ENCODE measurements at places on chromosomes 11 and 22. TPM values are rescaled to one million over a fixed set of nuclear protein-coding genes. Genes with fewer than 3 reads are reported as not detected.

DNA sequence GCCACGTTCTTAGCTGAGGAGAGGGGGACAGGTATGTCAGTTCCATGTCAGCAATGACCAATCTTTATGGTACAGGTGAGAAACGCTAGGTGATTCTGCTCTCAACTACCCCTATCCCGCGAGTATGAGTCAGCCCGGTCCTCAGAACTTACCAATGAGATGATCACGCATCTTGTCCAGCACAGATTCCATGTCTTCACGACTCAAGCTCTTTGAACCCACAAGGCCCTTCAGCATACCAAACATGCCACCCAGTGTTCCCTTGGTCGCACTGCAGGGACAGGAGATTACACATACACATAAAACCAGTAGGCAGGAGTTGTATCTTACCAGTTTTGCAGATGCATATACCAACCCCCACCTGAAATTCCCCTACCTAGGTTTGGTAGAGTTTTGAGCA lies 2.9 kb downstream of the SRPRA start:
- no peak for DNase-seq

DNA sequence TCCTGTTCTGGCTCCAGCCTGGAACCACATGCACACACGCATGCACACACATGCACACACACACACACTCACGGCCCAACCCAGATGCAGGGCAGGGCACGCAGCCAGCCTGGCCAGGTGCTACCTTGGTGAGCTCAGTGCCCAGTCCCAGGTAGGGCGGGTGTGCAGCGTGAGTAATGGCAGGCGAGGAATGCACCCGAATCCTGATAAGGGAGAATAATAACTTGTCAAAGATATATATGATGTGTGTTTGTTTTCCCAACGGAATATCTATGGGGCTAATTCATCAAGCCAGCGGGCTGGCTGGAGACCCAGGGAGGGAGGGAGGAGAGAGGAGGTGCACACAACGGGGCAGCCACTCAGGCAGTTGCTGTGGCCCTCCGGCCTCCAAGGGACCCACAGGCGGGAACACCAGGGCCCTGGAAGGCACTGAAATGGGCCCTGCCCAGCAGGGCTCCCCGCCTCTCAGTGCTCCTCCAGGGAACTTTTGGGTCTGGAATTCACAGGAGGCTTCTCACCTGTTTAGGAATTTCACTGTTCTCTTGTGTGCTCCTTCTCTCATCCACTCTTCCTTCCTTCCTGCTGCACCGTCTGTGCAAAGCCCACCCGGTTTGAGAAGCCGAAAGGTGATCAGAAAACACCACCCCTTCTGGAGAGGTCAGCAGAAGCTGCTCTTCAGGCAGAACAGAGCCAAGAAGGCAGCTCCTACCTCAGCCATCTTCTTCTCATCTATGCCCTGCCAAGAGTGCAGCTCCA lies 79.0 kb downstream of the BUD13 start:
- DNase-seq, result no peak

- no peak for DNase-seq
Measured at GRCh38 chr11:102521121-102521520, 9.4 kb downstream of the MMP7 start.

DNA sequence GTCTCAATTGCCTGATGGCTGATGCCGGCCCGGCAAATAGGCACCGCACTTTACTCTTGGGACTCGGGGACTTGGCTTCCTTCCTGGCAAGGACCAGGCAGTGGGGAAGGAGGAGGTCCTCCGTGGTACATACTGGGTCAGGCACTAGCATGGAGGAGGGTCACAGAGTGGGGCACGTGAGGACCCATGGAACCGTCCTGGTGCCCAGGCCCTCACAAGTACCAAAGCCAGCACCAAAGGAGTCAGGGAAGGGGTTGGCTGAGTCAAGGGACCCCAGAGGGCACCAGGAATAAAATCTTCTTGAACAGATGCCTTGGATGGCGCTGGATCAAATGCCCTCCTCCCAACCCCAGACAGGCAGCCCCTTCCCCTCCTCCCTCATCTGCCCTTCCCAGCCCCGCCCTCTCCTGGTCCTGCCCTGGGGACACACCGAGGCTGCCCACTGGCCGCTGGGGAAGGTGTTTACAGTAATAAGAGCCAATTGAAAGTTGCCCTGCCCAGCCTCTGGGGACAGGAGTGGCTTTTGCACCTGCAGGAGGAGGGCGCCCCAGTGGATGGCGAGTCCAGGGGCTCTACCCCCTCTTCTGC lies 5.6 kb upstream of the CARNS1 start:
- no peak for DNase-seq

DNA sequence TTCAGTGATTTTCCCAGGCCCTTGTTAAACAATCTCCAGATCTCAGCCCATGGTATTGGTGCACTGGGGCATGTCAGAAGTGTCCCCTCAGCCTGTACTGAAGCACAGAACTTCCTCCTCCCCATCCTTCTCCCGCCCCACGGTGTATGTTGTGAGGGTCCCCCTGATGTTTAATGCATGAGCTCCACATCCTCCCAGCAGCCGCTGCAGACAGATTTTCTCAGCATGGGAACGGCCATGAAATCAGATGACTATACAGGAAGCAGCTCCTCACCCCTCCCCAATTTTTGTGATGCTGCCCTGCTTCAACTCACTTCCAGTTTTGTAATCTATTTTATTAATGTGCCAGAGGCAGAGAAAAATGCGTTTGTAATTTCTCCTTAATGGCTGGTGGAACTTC lies 406.0 kb downstream of the MIAT start:
- DNase-seq, result no peak

Gene NRXN2
- total RNA-seq, result 0.71 TPM

DNA sequence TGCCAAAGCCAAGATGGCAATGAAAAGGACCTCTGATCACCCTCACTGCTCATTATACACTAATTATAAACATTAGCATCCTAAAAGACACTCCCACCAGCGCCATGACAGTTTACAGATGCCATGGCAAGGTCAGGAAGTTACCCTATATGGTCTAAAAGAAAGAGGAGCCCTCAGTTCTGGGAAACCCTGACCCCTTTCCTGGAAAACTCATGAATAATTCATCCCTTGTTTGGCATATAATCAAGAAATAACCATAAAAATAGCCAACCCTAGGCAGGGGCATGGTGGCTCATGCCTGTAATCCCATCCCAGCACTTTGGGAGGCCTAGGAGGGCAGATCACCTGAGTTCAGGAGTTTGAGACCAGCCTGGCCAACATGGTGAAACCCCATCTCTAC lies 12.7 kb upstream of the CAPN5 start:
- no peak for DNase-seq

DNA sequence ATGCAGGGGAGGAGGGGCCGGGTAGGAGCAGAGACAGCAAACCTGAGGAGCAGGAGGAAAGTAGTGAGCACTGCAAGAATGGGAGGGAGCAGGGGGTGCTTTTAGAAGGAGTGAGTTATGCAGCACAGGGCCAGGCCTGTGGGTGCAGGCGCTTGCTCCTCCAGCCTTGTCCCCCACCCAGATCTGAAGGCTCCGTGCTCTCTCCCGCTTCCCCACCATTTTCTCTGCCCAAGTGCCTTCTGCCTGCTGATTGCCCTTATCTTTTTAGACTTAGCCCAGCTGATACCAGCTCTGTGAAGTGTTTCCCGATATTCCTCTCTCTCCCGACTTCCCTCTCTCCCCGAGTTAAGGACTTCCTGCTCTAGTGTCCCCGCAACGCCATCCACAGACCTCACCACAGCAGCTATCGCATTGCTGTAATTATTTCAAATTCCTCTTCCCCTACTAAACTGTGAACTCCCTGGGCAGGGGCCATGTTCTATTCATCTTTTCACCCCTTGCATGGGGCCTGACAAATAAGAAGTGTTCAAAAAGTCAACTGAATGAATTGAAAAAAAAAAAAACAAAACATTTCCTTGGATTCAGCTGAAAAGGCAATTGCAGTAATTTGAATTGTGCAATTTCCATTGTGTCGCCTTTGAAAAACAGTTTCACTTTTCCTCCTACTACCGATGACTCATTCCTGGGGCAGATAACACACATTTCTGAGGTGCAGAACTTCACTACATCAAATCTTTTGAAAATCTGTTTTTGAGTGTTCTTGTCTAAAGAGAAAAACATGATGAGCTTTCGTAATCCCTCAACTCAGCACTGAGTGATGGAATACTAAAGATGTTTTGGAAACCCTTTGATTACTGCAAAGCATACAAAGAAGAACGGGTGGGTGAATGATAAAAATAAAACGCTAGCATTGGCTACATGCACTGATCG lies 69.7 kb upstream of the BMAL1 start:
- no peak for DNase-seq

DNA sequence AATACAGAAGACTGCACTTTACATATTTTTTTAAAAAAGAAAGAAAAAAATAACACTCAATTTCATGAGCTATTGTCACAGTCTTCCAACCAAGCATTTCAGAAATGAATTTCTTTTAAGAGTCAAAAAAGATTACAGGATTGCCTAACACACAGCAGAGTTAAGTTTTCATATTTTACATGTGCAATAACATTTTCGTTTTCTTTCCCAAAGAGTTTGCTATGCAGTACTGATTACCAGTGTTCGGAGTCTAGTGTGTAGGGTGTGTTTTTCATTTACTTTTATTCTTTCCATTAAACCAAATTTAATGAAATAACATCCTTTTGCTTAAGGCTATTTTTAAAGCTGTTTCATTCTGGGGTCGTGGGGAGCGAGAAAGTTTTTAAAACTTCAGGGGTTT lies 53.2 kb downstream of the MN1 start:
- DNase-seq, result no peak

DNA sequence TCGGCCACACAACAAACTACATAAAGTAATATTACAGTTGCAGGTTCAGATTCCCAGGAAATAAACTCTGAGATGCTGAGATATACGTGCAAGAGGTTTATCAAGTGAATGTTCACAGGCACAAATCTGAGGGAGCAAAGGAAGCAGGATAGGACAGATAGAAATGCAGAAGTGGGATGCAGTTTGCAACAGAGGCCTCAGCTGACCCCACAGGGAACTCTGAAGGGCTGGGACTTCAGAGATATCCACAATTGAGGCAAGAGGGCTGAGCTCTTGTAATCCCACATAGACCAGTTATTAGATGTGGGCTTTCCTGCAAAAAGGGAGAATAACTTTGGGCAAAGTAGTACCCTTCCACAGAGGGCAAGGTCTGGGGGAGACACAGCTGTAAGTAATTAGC lies 25.4 kb upstream of the ARHGAP20 start:
- no peak for DNase-seq

Gene OR51B2
- total RNA-seq, result not detected
